Glutamatergic neuron (in vitro differentiated cells): ENCODE measurements at places on chromosomes 2 and 18. TPM values are rescaled to one million over a fixed set of nuclear protein-coding genes. Genes with fewer than 3 reads are reported as not detected.

DNA sequence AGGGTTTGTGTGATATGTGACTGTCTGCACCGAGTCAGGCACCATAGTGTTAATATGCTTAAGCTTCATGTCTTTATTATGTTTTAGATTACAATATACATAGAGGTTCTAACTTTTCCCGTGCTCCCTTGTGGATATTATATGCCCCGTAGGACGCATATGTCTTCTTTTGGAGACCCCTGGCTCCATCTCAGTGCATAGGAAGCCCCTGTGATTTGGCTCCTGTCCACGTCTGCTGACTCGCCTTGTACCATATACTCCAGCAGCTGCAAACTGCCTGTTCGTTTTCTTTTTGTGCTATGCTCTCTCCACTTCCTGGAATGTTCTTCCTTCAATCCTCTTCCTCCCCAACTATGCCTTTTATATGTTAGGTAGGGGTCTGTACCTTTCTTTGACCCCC lies 110.9 kb downstream of the PTRHD1 start:
- no peaks in the 10 kb centered on the region for H3K27me3 ChIP-seq
- peaks cover 3% of the 10 kb centered on the region for H3K4me1 ChIP-seq
- no peak overlapping the region for H3K27ac ChIP-seq
- H3K36me3 ChIP-seq: no peaks in the 10 kb centered on the region

DNA sequence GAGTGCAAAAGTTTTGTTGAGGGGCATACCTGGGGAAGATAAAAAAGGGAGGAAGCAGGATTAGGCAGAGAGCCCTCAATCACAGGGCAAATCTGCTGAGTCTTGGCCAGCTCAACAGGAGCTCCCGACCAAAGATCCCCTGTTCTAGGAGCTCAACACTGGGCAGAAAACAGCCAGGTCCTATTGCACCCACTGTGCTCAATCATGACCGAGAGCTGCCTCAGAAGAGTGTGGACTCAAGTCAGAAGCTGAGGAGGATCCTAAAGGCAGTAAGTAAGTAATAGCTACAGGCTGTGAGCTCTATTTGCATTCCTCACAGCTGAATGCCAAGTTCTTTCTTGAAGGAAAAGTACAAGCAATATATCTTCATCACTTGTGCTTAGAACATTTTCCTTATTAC lies 334.4 kb upstream of the NRP2 start:
- peaks cover 8% of the 10 kb centered on the region for H3K4me1 ChIP-seq
- H3K4me3 ChIP-seq: no peak overlapping the region
- no peaks in the 10 kb centered on the region for H3K27me3 ChIP-seq
- H3K27ac ChIP-seq: no peak overlapping the region
- no peaks in the 10 kb centered on the region for H3K36me3 ChIP-seq
- DNase-seq: no peak

SLC5A7 gene
- total RNA-seq: 0.27 TPM

DNA sequence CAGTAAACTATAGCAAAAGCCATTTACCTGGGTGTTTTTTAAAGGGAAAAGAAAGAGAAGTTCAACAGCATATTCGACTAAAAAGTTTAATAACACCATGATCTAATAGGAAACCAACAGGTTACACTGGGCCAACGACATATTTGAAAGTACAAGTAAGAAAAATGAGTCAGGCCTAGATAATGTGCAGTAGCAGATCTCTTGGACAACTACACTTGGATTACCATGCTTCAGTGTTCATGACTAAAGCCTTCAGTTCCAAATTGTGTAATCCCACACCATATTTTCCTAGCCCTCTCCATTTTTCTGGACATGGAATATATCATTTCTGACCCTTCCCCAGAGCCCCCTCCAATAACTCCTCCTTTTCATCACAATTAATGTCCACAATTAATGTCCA lies 39.1 kb upstream of the FIGN start:
- H3K4me3 ChIP-seq: no peak overlapping the region
- DNase-seq: no peak
- no peaks in the 10 kb centered on the region for H3K36me3 ChIP-seq

CXCR4 gene
- total RNA-seq: 215 TPM

GCA gene
- 19.7 TPM for total RNA-seq
